ENCODE measurements at places on chromosomes 7 and 10.

GRCh38 chr7:148261996-148262688 lies 328.4 kb upstream of the C7orf33 start:
- no peak for DNase-seq

GRCh38 chr10:52900593-52900992 lies 128.0 kb upstream of the MBL2 start:
- no peak for DNase-seq

- no peak for DNase-seq
Observed at GRCh38 chr10:3789621-3790020, 4.6 kb upstream of the KLF6 start.

- DNase-seq, result no peak
Observed at GRCh38 chr7:100606313-100606712, 4.2 kb downstream of the PCOLCE start.

- no peak for DNase-seq
Observed at GRCh38 chr7:44673324-44673723, 66.9 kb downstream of the OGDH start.

GRCh38 chr7:51639661-51640334 lies 323.2 kb upstream of the COBL start:
- DNase-seq, result no peak

DNA sequence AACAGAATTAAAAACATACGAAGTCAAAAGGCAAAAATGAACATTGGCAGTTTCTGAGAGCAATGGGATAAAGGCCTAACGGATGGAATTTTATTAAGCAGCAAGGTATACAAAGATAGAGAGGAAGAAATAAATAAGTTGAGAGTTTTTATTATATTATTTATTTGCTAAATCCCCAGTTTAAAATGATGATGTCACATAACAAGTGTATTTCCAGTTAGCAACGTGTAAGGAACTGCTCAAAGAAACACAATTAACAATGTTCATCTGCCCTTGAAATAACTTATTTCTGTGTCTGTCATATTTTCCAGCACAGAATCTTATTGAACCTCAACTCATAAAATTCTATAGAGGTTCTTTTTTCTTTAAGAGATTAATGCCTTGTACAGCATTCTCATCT lies 108.6 kb upstream of the TMEM106B start:
- no peak for DNase-seq

DNA sequence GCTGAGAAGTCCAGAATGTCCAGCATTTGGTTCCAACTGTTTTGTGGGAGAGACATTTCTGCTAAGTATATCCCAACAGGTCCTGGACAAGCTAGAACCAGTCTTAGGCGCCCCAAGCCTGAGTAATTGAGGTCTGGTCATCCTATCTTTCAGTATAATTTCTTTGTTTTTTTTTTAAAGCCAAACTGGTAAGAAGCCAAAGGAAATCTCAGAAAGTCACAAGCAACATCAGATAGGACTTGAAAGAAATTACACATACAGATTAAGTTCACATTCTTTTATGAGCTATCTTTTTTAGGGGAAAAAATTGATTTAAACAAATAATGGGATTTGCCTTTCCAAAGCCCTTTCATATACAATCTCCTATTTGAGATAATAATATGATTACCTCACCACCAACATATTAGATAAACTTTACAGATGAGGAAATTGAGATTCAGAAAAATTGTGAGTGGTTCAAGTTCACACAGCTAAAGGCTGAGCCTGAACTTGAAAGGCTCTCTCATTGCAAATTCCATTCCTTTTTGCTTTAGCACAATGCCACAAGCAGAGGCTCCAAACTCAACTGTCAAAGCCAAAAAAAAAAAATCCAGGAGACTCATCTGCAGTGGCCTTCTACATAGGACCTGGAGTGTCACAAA lies 15.0 kb downstream of the PDLIM1 start:
- DNase-seq, result no peak

GRCh38 chr7:34260279-34260678 lies 354.9 kb downstream of the BMPER start:
- DNase-seq, result no peak

- DNase-seq, result no peak
Observed at GRCh38 chr10:112741830-112742402, 208.1 kb upstream of the TCF7L2 start.

DNA sequence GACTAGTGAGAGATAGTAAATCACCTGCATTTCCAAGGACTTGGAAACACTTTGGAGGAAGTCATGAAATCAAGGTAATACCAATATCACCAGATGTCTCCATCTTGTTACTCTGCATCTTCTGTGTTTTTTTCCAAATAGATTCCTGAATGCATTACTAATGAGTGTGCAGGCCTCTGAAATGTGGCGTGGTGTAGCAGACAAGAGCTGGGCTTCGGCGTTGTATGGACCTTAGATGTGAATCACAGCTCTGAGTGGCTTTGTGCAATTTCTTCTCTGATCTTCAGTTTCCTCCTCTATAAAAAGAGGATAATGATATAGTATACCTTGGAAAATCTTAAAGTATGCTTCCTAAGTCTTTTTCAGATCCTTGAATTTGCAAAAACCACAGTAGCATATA lies 9.6 kb upstream of the MYPN start:
- DNase-seq, result no peak

DNA sequence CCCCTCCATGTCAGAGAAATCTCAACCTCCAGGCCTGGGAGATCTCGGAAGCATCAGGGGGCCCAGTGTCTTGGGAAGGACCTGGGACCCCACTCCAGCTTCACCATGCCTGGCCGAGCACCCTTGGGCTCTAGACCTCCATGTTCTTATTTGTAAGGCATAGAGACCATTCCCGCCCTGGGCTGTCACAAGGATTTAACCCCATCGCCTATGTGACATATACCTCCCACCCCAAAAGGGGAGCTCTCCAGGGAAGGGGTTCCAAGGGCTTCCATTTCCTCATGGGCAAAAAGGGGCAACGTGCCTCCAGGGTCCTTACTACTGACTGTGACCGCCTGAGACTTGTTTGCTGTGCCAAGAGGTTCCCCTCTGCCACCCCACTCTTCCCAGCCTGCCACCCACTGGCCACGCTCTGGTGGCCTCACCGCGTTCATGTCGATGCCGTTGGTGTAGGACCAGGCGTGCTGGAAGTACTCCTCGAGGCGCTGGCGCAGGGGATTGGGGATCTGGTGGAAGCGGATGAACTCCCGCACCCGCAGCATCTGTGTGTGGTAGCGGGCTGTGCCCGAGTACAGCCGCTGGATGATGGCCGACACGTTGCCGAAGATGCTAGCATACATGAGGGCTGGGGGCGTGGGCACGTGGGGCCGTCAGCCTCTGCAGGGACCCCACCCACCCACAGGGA lies 27.5 kb downstream of the KCNH2 start:
- peak; percentile 42 for DNase-seq

DNA sequence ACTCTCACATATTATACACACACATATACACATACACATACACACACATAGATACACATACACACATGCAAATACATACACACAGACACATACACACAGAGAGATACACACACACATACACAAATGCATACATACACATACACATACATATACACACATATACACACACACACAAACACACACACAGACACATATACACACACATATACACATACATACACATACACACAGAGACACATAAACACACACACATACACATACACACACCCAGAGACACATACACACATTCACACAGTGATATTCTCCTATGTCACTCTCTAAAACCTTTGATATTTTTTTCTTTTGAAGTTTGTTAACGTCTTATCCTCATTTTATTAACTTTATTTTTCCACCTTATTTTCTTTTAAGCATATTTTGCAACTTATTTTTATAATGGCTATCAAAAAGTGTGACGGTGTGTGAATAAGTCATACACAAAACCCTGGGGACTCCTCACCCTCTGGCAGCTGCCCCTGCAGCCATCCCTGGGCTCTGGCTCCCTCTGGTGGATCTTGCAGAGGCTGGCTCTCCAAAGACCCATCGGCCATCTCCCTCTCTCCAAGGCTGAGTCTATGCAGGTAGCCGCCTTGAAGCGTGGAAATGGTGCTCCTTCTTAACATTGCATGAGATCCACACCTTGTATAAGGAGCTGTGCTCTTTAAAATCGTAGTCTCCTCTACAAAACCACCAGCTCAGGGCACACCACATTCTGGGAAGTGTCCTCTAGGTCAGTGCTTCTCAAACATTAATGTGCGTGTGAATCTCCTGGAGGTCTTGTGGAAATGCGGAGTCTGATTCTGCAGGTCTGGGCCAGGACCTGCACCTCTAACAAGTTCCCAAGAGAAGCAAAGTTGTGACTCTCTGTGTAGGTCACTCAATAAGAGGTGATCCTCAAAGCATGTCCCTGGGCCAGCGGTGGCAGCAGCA lies 4.1 kb upstream of the C10orf120 start:
- DNase-seq, result peak; percentile 61

DNA sequence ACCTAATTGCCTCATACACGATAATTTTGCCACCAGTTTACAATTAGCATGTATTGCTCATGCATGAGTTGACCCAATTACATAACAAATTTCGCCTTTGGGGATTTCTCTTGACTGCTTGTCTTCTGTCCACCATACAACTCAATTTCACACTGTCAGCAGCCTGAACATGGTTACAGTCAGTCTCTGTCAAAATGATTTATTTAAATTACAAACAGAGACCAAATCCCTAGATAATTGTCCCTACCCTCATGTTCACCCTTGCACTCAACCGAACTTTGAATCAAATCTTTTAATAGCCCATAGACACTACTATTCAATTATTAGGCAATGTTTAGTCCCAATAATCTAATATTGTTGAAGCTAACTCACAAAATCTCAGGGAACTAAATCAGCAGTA lies 59.7 kb upstream of the NEBL start:
- DNase-seq, result no peak

DNA sequence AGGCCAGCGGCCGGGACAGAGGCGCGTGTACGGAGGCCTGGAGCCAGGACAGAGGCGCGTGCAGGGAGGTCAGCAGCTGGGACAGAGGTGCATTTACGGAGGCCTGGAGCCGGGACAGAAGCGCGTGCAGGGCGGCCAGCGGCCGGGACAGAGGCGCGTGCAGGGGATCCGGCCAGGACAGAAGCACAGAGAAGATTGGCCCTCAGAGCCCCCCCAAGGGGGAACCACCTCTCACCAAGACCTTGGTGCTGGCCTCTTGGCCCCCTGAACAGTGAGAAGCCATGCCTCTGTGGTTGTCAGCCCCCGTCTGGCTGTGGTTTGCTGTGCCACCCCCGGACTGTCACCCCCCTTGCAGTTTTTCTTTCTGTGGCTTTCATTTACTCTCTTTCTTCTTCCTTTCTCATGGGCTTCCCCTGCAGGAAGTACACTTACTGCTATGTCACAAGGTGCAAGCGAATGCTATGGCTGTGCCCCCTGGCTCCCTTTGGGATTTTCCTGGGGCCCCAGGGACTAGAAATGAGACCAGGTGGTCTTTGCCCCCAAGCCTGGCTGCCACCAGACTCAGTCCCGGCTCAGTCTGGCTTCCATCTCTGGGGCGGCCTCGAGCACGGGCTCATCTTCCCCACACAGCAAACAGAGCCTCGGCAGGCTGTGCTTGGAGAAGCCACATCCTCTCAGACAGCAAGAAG lies 41.1 kb downstream of the INSIG1 start:
- DNase-seq, result no peak

- DNase-seq, result no peak
Observed at GRCh38 chr7:135884495-135885232, 92.5 kb downstream of the MTPN start.

GRCh38 chr7:90425376-90425775 lies 22.1 kb downstream of the CLDN12 start:
- no peak for DNase-seq

GRCh38 chr7:106095634-106096033 lies 16.5 kb downstream of the SYPL1 start:
- DNase-seq, result no peak

- DNase-seq, result no peak
Observed at GRCh38 chr10:71812913-71813590, 38.0 kb downstream of the PSAP start.

GRCh38 chr10:10515479-10516204 lies 502.0 kb upstream of the CELF2 start:
- no peak for DNase-seq

DNA sequence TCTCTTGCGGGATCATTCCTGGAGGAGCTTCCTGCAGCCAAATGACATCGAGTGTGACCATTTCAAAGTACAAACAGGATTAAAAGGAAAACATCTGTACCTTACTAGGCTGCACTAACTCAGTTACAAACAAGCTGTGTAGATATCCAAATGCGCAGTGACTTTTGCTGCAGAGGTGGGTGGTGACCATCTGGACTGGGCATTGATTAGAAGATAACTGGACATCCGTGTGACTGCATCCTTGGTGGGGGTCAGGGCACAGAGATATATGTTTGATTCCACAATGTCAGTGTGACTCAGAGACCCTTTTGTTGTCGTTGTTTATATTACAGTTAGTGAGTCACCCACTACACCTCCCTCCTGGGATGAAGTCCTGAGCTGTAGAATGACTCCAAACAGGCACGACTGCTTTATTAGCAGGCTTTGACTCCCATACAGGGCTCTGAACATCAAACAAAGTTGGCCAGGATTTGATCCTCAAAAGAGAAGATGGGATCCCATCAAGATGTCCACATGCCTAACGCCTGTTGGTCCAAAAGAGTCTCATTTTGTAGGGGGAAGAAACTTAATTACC lies 56.7 kb upstream of the SDK1 start:
- DNase-seq, result no peak

DNA sequence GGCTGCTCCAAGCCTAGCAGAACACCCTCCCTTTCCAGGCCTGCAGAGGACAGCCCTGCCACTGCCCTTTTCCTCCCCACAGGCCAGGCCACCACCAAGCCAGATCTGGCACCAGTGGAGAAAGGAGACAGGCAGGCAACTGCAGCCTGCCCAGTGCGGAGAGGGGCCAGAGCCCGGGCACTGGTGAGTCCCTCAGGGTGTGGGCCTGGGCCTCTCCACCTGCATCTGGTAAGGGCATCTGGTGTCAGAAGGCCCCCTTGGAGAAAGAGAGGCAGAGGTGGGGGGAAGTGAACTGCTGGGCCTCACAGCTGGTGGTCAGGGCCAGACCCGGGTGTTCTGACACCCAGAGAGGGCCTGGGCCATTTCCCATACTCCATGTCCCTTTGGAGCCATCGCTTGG lies 27.9 kb downstream of the ZNF783 start:
- DNase-seq, result no peak
